ENCODE measurements at places on chromosomes 1 and 21.
A peak's percentile ranks its signal among the peaks of the same experiment; 100 is the strongest.

GRCh38 chr21:41695513-41695912 is 71.3 kb downstream of the RIPK4 start:
- DNase-seq = no peak

- no peak for DNase-seq
Observed at GRCh38 chr1:84330125-84330984, 28.8 kb downstream of the SAMD13 start.

GRCh38 chr21:42114646-42115045 is 43.5 kb downstream of the UMODL1 start:
- DNase-seq = no peak

GRCh38 chr1:43492826-43493225 is 37.9 kb upstream of the PTPRF start:
- DNase-seq = no peak

DNA sequence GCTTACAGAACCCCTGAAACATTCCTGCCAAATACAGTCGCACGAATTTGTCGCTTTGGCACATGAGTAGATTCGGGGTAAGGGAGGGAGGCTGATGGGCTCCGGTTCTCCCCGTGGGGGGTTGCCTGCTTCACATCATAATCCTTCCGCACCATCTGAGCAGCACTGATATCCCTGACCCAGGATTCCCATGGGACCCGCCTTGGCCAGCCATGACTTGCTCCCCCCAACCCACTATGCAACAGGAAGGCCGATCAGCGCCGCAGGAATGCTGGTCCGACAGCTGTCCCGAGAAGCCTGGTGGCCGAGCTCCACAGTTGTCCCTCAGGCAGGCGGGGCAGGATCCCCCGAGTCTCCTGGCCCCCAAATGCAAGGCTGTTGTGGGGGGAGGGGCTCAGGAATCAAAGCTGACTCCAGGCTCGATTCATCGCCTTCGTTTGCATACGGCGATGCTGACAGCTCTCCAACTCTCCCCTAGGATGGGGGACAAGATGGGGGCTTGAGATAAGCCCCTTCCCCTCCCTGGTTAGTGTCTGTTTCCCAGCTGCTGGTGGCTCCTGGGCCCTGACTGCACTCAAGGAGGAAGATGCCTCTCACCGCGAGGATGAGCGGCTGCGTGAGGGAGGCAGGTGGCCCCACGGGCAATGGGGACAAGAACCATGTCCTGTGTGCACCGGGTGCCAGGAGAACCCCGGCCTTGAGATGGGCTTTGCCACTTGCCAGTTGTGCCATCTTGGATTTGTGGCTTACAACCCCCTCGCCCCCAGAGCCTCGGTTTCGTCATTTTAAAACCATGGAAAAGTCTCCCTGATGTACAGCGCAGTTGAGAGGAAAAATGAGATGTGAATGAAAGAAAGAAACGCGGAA is 9.3 kb downstream of the DRAXIN start:
- no peak for DNase-seq

GRCh38 chr1:6474815-6475282 is 8.9 kb upstream of the TNFRSF25 start:
- no peak for DNase-seq

GRCh38 chr1:78284354-78284753 is 206.4 kb upstream of the PTGFR start:
- no peak for DNase-seq

- no peak for DNase-seq
Observed at GRCh38 chr1:9929431-9930385, 13.5 kb downstream of the LZIC start.

- DNase-seq = no peak
Observed at GRCh38 chr1:94383966-94384408, 34.2 kb upstream of the ABCD3 start.

GRCh38 chr1:30840904-30841598 is 67.5 kb downstream of the SDC3 start:
- DNase-seq = no peak

DNA sequence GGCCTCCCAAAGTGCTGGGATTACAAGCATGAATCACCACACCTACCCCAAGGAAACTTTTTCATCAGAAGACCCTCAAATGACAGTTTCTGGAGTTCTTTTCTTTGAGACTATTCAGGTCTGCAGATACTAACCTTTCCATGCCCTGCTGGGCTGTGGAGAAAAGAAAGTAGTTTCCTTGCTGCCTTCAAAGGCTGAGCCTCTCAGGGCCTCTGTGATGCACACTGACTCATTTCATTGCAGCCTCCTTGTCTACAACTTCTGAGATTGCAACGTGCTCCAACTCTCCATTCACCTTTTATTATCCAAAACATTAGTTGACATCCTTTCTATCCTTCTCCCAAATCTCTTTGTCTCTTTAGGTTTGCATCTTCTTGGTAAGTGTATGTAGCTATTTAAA is 8.8 kb upstream of the SAMSN1 start:
- no peak for DNase-seq

- DNase-seq = no peak
Observed at GRCh38 chr1:87113313-87113712, 198.9 kb downstream of the HS2ST1 start.

DNA sequence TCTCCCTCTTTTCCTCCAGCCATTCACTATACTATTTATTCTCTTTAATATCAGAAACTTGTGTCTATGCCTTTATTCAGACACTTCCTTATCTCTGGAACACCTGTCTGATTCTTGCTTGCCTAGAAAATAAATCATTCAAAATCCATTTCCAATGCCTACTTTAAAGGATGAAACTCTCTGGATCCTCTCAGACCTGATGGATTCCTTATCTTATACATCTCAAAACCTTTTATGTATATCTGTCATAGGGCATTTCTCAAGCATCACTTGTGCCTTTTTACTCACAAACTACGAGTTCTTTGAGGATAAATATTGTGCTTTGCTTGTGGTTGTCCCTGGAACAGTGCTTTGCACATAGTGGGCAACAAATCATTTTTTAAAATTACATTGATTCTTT is 3.8 kb upstream of the ATP6V1G3 start:
- DNase-seq = no peak

- DNase-seq = no peak
Observed at GRCh38 chr1:204204944-204205343, 8.7 kb upstream of the KISS1 start.

DNA sequence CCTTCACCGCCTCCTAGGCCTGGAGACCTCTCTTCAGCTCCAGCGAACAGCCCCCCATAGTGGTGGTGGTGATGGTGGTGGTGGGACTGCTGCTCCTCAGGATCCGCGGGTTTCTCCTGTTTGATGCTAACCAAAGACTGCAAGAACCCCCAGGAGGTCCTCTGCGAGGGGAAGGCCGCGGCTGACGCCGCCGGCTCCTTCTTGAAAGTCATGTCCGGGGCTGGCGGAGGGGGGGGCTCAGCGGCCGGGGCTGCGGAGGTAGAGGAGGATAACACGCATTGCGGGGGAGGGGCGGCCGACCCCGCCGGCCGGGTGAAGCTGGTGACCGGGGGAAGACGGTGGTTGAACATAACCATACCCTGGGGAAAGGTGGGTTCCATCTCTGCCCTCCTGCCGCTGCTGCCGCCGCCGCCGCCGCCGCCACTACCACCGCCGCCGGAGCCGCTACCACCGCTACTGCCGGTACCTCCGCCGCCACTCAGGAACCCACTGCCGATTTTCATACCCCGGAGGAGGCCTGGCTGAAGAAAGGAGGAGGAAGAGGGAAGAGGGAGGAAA is 554 bp downstream of the ZNF281 start:
- DNase-seq = peak; percentile 47

- DNase-seq = no peak
Observed at GRCh38 chr1:68081775-68082283, 31.4 kb upstream of the DIRAS3 start.

DNA sequence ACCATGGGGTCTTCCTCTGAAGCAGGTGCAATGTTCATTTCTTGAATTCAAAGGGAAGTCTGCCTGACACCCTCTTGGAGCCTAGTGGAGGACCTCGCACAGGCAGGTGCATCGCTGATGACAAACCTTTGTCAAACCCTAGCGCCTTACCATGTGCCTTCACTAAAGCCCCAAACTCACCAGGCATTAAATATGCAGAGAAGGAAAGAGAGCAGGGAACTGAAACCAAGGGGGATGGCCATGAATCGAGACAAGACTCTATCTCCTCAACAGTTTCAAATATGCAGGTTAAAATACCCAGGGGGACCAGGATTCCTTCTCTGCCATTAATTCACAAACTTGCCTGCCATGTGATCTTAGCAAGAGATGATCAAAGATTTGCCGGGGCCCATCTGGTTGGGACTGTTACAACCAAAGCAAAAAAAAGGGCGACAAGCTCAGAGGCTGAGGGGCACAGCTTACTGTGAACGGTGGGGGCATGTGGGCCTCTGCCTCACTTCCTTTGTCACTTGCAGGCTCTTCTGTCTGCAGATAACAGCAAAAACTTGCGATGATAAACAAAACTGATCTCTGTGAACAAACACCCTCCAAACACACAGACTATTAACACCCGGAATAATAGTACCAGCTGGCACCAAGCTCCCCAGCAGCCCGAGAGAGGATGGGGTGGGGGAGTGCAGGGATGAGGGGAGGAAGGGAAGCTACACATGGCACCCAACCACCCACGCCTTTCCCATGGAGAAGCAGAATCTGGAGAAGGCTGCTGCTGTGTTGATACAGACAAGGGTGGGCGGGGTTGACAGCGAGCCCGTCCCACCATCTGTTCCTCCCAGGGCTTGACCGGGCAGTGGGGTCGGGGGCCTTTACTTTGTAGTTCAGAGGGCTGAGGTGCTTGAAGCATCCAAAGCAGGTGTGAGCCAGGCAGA is 33.9 kb downstream of the TMEM63A start:
- DNase-seq = no peak

- DNase-seq = no peak
Observed at GRCh38 chr1:31152181-31152795, 86.8 kb upstream of the PUM1 start.

- no peak for DNase-seq
Observed at GRCh38 chr1:231419147-231419546, 2.9 kb downstream of the EGLN1 start.

DNA sequence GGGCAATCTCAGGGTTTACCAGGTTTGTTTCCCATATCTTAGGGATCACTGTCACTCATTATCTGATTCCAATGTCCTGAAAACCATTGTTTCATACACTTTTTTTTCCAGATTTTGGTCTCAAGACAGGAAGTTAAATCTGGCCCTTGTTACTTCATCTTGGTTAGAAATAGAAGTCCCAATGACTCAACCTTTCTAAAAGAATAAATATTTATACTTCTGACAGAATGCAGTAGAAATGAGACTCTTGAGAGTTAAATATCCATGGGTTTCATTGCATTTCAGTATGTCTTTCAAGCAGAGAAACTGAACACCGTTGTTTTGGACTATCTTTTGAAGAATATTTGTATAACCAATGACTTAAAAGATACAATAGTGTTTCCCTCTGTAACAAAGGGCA is 19.8 kb upstream of the VCAM1 start:
- no peak for DNase-seq
